Mesenteric fat pad (tissue), 1 donor: ENCODE measurements at places on chromosomes 4 and X.
A peak's percentile ranks its signal among the peaks of the same experiment; 100 is the strongest.

DNA sequence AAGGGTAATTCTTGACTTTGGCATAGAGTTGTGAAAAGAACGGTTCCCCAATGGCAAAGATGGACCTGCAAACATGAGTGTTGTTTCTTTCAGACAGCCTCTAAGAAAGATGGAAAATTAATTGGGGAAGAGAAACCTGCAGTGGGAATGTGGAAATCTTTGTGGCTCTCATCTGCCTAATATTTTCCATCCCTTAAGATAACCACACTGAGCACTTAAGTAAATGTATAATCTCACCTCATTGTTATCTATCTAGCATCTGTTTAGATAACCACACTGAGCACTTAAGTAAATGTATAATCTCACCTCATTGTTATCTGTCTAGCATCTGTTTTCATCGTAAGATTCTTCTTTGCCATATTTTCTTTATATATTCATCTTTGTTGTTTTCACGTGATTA lies 149.3 kb downstream of the NWD2 start:
- no peak for DNase-seq

DNA sequence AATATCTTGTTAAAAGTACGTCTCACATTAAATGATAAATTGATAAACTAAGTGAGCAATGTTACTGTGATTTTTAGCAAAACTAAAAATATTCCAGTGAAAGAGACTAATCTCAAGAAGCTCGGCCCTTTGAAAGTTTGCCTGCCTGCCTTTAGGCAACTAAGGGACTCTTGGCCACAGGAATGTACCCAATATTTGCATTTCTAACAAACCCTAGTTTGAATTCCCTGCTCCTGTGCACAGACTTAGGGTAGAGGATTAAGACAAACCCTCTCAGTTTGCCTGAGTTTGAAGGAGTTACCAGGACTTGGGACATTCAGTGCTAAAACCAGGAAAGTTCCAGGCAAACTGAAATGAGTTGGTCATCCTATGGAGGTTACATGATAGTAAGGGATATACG lies 157.1 kb downstream of the SCFD2 start:
- DNase-seq = no peak

DNA sequence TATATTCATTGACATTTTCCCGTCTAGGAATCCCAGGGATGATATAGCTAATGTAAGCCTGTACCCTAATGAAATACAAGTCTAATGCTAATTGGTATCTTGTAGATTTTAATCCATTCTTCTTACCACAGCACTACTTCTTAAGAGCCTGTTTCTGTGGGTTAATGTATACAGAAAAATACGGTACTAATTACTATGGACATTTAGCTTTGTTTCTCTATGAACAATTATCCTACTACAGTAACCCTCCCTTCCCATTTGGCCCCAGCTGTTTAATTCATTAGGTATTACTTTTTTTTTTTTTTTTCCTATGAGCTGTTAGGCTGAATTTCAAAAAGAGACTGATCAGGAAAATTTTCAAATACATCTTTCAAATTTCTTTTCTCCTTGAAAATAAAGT lies 245.1 kb upstream of the SLC7A11 start:
- no peak for DNase-seq

DNA sequence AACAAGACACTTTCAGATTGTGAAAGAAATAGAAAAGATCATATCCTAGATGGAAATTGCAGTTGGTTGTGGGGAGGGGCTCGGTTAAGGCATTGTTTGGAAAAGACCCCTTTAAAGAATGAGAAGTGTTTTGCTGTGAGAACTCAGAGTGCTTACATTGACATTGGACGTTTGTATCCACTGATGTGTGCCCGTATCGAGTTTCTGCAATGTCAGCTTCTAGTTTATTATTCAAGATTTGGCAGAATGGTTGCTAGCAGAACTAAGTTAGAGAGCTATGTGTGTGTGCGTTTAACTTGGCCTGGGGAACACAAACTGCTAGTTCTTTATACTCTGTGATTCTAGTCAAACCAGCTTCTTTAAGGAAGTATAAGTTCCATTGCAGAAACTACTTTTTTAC lies 2702.5 kb downstream of the PCDH7 start:
- DNase-seq = no peak

- DNase-seq = no peak
Measured at GRCh38 chr4:36332023-36332781, 50.8 kb downstream of the DTHD1 start.

DNA sequence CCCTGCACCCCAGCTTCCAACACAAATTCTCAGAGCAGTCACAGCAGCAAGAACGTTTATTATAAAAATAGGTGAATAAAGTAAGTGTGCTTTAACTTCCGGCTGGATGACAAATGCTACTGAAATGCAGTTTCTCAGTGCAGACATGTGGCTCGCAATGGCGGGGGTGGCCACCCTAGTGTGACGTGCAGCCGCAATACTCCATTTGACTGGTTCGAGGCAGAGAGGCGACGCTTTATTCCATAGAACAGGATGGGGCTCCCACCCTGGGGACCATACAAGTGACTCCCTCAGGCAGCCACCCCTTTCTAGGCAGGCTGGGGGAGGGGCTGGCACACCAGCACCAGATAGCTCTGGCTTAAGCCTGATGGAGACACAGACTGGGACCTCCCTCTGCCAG lies 14.5 kb downstream of the TNIP2 start:
- no peak for DNase-seq

- peak; percentile 47 for DNase-seq
Measured at GRCh38 chrX:936979-937769, 275.3 kb downstream of the CRLF2 start.

GRCh38 chr4:110793890-110794554 lies 171.1 kb upstream of the PITX2 start:
- DNase-seq = no peak

DNA sequence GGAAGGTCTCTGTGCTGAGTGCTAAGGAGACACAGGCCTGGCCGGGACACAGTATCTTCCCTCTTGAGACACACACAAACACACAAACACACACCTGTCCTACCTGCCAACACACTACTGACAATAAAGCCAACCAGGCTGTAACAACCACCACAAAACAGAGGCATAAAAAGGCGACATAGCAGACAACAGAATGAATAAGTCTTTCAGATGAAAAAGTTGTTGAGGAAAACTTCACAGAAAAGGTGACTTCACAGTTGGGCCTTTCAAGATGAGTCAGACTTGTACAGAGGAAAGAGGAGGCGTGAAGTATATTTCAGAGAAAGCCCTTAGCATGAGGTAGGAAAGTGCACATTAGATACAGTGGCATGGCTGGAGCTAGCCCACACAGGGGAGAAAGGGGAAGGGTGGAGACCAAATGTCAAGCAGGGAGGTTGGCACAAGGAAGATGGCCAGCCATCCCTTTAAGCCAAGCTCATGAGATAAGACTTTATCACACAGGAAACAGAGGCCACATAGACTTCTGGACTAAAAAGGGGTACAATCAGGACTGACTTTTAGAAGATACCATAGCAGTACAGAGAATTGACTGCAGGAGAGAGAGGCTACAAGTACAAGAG lies 54.0 kb downstream of the SLC9A7 start:
- no peak for DNase-seq

DNA sequence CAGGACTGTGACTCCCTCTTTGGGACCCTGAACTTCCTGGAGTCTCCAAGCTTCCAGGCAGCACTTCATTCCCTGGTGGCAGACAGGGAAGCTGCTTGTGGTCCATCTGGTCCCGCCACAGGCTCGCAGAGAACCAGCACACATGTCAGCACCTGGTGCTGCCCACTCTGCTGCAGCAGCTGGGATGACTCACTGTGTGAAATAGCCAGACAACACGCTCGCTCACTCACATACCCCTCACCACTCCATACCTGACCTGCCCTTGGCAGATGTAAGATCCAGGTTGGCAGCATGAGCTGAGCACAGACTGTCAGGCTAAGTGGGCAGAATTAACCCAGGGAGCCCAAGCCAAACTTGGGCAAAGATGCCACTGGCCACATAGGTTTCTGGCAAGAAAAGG lies 613.5 kb downstream of the PCDH18 start:
- no peak for DNase-seq

DNA sequence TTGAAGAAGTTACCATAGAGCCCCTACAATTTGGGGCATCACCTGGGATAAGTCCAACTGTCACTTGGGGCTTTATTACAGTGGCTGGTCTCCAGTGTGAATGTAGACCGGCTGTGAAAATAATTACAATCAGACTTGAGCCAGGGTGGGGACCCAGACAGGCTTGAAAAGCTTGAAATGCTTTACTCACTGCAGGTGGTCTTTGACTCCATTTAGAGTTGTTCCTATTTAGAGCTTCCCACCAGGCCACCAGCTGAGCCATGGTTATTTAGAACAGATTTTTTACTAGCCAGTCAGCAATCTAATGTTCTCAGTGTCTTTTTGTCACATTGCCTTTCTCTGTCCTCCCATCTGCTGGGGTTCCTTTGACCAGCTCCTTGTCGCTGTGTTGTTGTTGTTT lies 5.7 kb downstream of the ARHGAP10 start:
- DNase-seq = no peak

DNA sequence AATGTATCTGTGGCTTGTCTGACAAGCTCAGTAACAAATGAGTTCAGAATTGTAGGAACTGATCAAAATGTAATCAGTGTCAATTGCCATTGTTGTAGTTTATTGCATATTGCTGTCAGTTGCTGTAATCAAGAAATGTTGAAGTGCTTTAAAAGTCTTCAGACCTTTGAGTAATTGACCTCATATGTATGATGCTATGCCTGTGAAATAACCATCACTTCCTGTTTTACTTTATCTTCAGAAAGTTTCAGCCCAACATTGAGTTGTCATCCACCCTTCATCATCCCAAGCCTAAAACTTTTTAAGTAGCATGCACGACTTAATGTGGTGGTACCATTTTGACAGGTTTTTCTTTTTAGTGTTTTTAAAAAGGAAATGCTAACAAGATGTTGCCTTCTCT lies 212.4 kb downstream of the ARHGAP10 start:
- no peak for DNase-seq

DNA sequence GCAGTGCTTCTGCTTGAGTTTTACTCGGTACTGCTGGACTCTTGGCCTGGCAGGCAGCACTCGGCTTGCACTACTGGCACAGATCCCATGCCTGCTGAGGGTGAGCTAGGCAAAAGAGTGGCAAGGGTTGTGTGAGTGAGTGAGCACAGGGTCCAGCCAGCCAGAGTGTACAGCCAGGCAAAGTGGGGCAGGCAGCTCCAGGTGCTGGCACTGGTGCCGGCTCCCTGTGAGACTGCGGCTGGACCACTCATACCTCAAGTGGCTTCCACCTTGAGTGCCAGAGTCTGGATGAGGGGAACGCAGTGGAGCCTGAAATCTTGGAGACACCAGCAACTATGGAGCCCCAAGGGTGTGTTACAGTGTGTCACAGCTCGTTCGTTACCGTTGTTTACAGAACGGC lies 1451.9 kb upstream of the AGA start:
- no peak for DNase-seq

DNA sequence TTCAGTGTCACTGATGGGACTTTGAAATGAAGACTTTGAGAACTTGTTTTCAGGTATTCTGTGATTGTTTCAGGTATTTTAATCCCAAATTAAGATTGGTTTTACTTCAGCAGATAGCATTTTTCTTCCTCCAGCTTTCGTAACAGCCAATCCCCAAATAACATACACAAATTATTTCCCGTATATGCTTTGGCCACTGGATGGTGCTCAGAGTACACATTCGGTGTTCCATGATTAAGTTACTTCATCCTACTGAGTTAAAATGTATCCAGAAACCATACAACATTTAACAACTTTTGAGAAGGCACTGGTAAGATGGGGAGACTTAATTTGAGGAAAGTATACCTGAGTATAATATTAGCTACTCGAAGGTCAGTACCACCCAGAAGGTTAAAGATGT lies 233.4 kb upstream of the FAM47A start:
- DNase-seq = no peak
